ENCODE measurements at places on chromosomes 1 and 21. TPM values are rescaled to one million over a fixed set of nuclear protein-coding genes. Genes with fewer than 3 reads are reported as not detected.
A peak's percentile ranks its signal among the peaks of the same experiment; 100 is the strongest.

DNA sequence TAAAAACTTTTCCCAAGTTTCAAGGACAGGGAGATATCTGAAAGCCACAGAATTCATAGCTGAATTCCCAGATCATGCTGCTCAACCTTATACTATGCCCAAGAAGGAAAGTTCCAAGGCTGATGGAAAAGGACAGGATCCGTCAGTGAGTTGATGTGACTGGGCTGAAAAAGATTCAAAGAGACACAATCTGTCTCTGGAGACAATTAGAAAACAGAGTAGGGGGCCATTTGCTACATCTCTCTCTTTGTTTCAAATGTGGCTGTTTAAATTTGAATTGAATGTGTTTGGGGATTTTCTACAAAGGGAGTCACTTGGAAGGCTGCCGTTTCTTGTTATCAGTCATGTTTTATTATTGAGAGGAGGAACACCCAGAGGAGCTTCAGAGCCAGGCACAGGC lies 292.6 kb downstream of the NUF2 start:
- DNase-seq, result no peak

GRCh38 chr21:15088488-15088887 lies 23.7 kb upstream of the NRIP1 start:
- DNase-seq, result no peak

GRCh38 chr1:243595527-243596210 lies 254.4 kb downstream of the AKT3 start:
- DNase-seq, result no peak

DNA sequence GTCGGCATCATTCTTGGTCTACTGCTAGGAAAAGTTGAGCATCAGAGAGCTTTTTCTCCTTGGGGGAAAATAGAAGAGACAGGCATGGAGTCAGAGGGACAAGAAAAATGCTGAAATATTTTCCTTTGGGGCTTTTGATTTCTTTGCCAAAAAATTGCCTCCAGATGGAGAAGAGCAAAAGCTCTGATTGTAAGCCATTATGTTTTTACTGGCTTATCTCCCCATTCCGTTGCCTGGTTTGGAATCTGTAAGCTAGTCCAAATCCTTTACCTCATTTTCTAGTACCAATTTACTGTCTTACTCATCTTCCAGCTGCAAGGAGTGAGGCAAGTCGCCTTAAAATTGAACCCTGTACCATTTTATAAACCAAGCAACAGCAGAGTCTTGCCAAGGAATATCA lies 23.3 kb upstream of the NBL1 start:
- DNase-seq, result no peak

Gene A3GALT2
- not detected for total RNA-seq

DNA sequence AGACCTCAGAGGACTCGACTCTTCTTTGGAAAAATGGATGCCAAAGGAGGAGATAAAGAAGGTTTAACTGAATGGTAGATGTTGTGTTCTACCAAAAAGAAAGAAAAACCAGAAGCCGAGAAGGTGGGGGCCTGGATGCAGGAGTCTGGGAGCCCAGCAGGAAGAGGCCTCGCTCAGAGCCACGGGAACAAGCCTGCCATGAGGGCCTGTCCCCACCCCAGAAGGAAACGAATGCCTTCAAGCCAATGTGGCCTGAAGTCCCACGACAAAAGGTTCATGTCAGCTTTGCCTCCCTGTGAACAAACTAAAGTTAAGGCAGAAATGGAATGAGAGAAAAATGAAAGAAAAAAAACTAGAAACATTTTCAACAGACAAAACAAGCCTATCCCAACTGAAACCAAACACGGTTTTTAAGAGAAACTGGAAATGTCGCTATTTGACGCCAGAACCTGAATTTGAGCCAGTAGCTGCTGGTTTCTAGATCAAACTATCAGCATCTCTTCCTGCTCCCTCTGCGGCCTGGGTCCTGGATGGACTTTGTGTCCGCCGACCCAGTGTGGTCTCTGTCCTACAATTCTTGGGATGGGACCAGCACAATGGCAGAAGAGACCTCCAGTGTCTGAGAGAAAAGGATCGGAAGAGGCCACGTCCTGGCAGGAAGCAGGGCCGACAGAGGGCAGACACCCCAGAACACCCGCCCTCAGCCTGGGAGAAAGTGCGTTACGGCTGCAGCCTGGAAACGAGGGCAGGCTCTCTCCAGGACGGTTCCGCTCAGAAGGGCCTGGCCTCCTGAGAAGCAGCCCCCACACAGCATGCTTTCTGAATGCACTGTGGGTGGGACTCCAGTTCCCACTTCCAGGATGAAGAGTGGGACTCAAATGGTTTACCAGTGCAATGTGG lies 35.2 kb downstream of the SLC45A1 start:
- no peak for DNase-seq

DNA sequence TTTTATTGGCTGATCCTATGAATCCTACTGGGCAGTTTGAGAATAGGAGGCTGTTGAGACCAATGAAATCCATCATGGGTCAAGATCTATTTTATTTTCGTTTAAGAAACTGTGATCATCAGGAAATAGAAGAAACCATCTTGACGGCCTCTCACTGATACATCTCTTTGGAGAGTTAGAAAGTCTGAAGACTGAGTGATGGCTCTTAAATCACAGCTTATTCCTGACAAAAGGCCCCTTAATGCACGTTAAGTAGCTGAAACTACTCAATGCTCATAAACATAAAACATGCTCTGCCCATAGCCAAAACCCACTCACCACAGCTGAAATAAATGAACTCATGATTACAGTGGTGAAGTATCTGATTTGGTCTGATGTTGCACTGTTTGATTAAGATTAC lies 784.5 kb upstream of the NEGR1 start:
- DNase-seq, result no peak

DNA sequence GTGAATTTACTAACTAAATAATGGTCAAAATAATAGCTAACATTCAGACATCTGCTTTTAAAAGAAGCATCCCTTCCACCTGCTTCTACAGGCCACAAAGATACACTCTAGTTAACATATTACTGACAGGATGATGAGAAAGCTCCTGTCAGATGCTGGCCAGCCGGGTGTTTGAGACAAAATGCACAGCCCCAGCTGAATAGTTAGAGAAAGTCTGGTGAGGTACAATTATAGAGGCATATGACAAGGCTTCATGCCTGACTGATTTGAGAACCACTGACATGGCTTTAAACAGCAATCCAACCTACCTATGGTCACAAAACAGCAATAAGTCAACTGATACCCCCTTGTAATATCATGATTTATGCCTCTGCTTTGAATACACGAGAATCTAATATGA lies 137.0 kb downstream of the DENND1B start:
- no peak for DNase-seq

- DNase-seq, result no peak
Observed at GRCh38 chr21:17388226-17388625, 124.6 kb upstream of the CXADR start.

GRCh38 chr1:112546076-112546475 lies 37.3 kb downstream of the WNT2B start:
- DNase-seq, result no peak

DNA sequence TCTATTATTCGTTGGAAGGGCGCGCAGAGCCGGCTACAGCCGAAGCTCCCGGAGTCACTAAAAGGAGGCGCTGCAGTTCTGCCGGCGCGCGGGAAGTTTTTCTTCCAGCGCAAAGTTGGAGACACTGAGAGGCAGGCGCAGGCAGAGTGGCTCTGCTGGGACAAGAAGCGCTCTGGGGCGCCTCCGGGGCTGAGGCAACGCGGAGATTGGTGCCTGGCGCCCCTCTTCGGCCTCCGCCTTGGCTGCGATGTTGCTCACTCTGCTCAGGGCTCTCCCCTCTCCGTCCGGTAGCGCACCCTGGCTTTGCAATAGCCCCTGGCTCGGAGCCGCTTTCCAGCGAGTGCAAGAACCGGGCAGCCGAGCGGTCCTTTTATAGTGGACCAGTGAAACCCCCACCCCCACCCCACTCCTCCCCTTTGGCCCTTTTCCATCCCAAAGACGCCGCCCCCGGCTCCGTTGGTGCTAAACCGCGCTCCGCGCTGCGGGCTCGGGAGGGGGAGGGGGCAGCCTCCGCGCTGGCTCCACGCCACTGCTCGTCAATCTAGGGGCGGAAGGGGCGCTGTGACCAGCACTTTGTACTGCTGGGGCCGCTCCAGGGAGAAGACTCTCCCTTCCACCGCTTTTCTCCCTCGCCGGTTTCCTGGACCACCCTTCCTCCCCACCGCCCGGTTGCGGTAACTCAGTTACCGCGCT lies at the start of gene ADAMTS1:
Gene ADAMTS1, minus strand, starts transcription at position 344 of the 693 bp plus-strand sequence. CDS start 455 bp downstream, outside the sequence.
- DNase-seq, result peak; percentile 13

DNA sequence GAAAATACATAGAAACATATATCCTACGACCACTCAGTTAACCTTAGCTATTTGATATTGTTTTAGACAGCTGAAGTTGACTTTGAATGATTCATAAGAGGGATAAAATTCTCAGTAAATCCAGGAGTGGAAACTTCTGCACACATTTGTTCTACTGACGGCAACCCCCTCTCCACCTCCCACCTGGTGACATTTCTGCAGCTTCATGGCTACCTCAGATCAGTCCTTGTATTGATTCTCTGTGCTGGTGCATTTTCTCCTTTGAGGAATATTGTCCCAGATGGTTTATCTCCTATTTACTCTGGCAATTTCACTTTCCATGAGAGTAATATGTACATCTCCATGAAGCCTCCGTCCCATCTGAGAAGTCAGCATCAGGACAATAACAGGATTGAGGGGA lies 57.7 kb upstream of the COA6 start:
- DNase-seq, result no peak

Gene MLLT11
- total RNA-seq, result 3.8 TPM

Gene NPR1
- not detected for total RNA-seq

Gene AADACL3
- total RNA-seq, result not detected

GRCh38 chr1:227893949-227894721 lies 53.6 kb downstream of the WNT9A start:
- DNase-seq, result no peak

Gene DENND2D
- total RNA-seq, result 139 TPM
